ENCODE measurements at places on chromosomes 11 and 22.

GRCh38 chr22:23226497-23226850 is 46.2 kb downstream of the BCR start:
- DNase-seq = no peak

DNA sequence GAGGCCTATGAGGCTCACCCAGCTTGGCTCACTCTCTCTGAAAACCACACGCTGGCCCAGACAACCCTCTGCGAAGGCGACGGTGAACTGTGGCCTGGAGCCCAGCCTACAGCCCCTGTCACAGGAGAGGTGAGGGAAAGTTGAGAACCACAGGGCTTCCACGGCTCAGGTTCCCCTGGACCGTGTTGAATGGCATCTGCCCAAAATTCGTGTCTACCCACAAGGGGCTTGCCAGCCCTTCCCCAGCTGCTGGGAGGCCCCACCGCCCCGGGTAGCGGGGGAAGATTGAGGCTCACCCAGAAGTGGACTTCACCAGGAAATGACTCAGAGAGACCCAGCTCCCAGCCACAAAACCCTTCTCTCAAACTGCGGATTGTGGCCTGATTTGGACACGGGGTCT is 197.1 kb downstream of the CTTN start:
- no peak for DNase-seq

GRCh38 chr11:76856106-76856505 is 4.6 kb upstream of the ACER3 start:
- no peak for DNase-seq

DNA sequence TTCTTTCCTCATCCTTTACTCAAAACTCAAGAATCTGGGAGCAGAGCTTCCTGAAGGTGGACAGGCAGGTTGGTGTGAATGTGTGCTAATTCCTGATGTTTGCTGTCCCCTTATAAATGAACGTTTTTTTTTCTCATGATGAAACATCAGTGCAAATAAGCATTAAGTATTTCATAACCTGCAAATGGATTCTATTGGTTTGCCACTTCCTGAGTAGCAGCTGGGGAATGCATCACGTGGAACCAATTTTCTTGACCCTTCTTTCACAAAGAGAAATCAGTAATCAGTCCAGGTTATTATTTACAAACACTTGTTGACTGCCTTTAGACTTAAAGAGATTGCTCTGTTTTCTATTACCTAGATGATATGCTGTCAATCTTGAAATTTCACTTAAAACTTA is 40.1 kb upstream of the SCN3B start:
- DNase-seq = no peak

GRCh38 chr11:8328231-8328794 is 64.6 kb upstream of the LMO1 start:
- no peak for DNase-seq

DNA sequence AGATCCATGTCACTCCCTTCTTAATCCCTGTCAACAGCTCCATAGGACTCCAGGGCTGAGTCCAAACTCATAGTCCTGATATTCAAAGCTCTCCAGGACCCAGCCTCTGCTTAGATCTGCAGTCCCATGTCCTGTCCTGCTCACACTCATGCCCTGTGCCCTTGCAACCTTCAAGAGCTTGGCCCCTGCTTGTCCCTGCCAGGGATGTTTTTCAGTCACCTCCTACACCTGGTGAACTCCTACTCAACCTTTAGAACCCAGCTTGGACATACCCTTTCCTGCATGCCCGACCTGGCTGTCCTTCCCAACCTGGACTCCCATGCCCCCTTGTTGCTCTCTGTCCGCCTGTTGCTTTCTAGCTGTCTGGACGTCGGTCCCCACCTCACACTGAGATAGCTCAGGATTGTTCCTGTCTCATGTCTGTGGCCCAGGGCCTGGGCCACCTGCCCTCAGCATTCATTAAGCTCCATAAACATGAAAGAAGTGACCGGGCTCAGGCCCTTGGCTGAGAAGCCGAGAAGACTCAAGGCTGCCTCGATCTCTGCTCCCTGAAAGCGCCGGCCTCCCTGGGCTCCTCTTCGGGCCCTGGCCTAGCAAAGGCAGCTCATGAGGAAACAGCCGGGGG is 48.8 kb upstream of the RTL6 start:
- DNase-seq = no peak

- DNase-seq = no peak
These were observed 29.9 kb upstream of the SMIM38 start for GRCh38 chr11:69125861-69126260.

- no peak for DNase-seq
These were observed 49.1 kb downstream of the CERK start for GRCh38 chr22:46688949-46689348.

- DNase-seq = no peak
These were observed 60.8 kb upstream of the POU2AF1 start for GRCh38 chr11:111439901-111440300.

DNA sequence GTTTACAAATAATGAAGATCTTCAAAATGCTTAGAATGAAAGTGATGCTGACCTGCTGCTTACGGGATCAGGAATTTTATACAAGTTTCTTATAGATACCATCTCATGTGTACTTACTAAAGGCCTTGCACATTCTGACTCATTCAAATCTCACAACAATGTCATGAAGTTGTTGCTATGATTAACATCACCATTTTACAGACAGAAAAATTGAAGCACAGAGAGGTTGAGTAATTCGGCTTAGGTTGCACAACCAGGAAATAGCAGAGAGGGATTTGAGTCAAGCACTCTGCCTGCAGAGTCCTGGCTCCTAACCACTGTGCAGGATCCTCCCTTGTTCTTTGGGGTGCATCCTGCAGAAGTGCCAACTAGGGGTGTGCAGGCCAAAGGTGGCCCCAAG is 471.9 kb downstream of the MIAT start:
- no peak for DNase-seq

DNA sequence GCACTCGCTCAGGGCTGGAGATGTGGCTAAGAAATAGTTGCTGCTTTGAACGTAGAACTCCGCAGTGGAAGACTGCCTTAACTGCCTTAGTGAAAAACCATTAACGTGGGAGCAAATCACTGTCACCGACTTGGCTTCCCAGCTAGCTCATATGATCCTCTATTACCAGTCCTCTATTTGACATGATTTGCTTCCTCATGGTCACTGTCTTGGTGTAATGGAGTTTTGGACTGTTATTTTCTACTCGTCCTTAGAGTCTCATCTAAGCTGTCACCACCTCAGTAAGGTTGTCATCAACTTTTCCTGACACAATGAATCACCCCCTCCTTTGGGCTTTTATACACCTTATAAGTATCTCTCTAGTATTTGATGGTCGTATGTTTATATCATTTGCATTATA is 167.1 kb upstream of the NARS2 start:
- DNase-seq = no peak

GRCh38 chr11:61603667-61604066 is 22.8 kb upstream of the SYT7 start:
- no peak for DNase-seq

DNA sequence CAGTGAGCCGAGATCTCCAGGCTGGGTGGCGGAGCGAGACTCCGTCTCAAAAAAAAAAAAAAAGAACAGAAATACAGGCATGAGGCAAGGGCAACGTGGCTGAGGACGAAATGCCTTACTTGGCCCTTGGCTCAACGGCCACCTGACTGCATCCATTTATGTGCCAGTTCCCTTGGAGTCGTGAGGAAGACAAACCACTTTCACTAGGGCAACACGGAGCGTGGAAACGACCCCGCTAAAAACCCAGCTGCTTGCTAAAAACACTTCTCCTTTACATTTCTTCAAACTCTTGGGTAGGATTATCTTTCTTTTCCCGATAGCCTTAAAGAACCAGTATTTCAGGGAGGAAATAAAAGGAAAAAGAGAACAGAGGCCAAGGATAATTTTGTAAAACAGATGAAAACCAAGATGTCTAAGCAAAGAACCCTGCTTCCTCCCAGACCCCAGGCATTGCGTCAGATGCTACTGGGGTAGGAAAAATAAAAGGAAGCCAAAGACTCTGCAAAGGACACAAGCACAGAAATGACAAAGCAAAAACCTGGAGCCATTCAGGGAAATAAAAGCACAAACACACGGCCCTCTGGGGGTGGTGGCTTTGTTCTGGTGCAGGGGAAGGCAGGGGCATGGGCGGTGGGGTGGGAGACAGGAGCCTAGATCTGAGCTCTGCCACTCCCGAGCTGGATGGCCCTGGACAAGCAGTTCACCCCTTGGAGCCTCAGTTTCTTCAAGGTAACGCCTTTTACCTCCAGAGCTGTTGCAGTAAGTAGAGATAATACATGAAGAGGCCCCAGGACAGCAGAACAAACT is 37.0 kb downstream of the PC start:
- no peak for DNase-seq

DNA sequence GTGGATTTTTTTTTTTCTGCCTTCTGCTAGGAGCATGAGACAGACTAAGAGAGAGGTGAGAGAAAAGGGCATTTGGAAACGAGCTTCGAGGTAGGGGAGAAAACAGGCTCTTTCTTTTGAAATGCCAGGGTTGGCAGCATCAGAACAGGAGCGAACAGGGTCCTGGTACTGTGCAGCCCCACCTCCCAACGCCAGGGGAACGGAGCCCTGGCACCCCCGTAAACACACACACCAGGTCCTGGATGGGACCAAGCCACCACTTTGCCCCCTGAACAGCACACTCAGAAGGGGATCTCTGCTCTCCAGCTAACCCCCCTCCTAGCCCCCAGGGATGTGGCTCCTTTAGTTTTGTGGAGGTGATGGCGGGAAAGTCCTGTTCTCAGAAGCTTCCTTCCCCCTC is 127.1 kb downstream of the CTTN start:
- DNase-seq = no peak

- DNase-seq = no peak
These were observed 18.4 kb downstream of the PSMD13 start for GRCh38 chr11:255176-255575.

DNA sequence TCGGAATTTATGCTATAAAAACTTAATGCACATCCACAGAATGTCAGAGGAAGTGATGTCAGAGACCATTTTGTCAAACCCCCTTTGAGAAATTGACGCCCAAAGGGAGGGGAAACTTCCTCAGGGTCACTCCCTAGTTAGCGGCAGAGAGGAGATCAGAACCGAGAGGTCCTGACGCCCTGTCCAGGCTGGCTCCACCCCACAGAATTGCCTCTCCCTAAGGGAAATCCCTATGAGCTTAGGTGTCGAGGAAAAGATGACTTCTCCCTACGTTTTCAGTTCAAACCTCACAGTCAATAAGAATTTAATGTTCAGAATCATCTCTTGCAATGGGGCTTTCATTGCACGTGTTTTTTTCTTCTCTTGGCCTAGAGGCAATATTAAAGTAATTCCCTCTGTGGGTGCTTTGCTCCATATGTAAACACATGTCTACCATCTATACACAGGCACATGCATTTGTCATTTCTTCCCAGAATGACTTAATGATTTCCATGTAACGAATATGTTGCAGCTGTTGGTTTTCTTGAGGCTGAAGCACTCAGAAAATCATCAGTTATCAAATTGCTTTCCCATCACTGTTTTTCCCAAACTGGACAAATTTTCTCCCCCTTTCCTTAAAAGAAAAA is 148.7 kb upstream of the TIMP3 start:
- DNase-seq = peak; percentile 4

GRCh38 chr11:133019545-133020371 is 512.5 kb downstream of the OPCML start:
- DNase-seq = no peak

GRCh38 chr11:40161854-40162410 is 1297.5 kb downstream of the LRRC4C start:
- DNase-seq = no peak

DNA sequence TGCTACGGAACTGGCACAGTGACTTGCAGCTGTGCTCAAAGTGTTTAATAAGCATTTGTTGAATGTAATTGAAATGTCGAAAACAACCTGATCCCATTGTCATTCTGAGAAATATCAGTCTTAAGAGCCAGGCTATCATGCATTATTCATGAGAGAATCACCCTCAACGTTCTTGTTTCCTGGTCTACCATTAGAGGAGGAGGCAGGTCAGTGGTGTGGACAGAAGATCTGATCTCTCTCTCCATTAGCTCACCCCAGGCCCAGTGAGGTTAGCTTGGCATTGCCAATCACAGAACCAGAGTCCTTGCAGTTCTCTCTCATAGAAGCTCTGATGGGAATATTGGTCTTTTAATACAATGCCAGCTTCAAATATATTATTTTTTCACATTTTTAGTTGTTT is 121.1 kb upstream of the SPON1 start:
- no peak for DNase-seq

GRCh38 chr11:66437979-66438503 is 607 bp downstream of the MRPL11 start:
- no peak for DNase-seq

DNA sequence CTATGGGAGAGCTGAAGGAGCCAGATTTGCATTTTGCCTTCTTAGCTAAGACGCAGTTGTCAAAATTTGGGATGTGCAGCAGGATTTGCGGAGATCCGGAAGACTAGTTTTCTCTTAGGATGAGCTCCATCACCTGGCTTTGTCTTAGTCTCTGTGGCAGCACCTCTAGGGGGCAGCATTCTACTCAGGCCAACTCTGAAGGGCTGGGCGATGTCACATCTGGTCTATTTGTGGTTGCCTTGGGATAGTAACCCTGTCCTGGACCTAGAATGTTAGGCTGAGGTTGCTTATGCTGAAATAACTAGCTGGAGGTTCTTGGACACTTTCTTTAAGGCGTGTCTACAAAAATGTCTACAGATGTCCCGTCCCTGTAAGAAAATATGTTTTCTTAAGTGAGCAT is 116.2 kb downstream of the FAT3 start:
- peak; percentile 7 for DNase-seq

- no peak for DNase-seq
These were observed 2191.2 kb downstream of the LRRC4C start for GRCh38 chr11:39268176-39268690.

DNA sequence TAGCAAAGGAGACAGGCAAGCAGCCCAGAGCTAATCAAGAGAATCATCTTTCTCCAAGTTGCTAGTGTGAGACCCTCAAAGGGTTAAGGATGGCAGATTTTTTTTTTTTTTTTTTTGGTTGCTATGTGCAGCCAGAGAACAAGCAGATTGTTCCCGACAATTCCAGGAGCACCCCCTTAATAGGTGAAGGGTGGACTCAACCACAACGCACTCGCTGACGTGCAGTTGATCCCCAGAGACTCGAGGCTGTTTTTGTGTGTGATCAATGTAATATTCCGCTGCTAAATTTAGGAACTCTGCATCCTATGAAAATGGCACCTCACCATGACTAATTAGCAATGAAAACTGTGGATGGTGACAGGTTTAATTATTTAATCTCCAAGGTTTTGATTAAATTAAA is 789.0 kb downstream of the KCNA4 start:
- DNase-seq = no peak

DNA sequence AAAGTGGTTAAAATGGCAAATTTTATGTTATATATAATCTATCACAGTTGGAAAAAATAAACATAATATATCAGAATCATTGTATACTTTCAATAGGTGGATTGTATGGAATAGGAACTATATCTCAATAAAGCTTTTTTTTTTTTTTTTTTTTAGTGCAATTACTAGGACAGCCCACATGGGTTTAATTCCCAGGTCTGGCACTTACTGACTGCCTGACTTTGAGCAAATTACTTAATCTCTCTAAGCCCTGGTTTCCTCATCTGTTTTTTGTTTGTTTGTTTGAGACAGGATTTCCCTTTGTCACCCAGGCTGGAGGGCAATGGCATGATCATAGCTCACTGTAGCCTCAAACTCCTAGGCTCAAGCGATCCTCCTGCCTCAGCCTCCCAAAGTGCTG is 26.1 kb upstream of the BAIAP2L2 start:
- no peak for DNase-seq

Data from activated CD8-positive, alpha-beta T cell treated with anti-CD3 and anti-CD28 coated beads for 36 hours (primary cell).